Prostate gland (tissue), 2 donors: ENCODE measurements at places on chromosomes 12 and 14. TPM values are rescaled to one million over a fixed set of nuclear protein-coding genes. Genes with fewer than 3 reads are reported as not detected.

GRCh38 chr14:81256289-81256960 lies 35.7 kb upstream of the GTF2A1 start:
- DNase-seq: no peak

DNA sequence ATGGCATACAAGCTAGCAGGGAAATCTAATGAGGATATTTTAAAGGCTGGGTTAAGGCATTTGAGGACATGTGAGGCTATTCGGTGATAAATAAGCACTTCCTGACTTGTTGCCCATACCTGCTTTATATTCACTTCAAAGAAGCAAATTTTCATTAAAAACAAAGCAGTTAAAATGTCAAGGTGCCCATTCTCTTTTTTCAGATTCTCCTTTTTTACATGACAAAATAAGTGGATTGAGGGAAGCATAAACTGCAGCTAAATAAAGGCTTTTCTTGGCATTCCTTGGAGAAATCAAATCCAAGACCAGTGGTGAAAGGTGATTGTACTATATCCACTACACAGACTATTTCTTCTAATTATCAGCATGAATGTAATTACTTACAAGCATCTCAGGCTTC lies 166.9 kb downstream of the PTCSC3 start:
- no peak for DNase-seq

GRCh38 chr14:58198086-58198485 lies 1.9 kb upstream of the ACTR10 start:
- DNase-seq: no peak

- no peak for DNase-seq
Measured at GRCh38 chr14:93105362-93105761, 10.4 kb downstream of the ITPK1 start.

DNA sequence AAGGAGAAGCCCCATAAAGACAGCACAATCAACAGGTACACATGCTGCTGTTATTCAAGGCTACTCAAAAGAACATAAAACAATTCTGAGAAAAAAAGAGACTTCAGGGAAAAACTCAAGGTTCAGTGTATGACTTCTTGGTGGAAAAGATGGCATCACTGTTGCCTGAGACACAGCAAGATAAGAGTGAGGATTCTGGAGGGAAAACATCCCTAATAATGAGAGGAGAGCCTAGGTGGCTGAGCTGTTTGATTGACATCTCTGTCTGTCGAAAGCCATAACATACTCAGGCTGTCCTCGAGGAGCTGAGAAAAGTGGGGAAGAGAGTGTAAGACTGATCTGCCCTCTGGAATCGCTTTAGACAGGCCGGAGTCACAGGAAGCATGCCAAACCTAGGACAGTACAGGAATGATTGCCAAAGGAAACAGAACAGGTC lies 193.4 kb upstream of the AMIGO2 start:
- DNase-seq: no peak

DNA sequence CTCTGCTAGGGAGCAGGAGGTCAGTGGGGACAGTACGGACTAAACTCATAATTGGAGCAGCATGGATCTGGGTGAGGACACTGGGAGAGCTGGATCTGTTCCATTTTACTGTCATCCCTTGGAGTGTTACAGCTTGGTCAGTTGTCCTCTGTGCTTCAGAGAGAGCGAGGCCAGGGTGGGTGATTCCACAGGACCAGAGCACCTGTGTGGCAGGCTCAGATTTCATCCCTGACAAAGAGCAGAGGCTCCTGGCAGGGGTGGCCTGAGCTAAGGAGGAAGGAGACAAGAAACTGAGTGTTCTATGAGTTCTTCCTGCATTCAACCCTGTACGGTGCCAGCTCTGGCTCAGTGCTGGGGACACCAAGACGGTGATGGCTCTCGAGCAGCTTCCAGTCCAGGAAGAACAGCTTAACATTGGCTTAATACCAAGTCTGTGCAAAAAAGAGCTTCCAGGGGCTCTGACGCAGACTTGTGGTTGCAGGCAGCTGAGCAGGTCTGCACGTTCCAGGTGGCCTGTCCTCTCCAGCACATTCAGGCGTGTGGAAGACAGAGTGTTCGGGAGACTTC lies 8.4 kb upstream of the PGF start:
- DNase-seq: peak; percentile 40

DNA sequence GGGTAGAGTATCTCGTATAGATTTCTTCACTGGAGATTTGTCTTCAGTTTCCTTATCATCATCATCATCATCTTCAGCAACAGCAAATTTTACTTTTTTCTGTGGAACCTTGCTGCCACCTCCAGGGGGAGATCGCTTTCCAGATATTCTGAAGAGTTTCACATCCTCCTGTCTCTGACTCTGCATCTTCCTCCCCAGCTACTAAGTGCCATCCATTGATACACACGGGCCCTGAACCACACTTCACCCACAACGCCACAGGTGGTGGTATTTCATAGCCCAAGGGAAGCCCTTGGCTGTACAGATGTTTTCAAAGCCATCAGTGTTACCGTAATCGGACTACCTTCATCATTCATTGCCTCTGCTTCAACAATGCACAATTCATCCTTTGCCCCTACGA lies 82.2 kb downstream of the PPP2R5C start:
- no peak for DNase-seq

GRCh38 chr12:101694297-101694848 lies 3.1 kb upstream of the CHPT1 start:
- DNase-seq: no peak

DNA sequence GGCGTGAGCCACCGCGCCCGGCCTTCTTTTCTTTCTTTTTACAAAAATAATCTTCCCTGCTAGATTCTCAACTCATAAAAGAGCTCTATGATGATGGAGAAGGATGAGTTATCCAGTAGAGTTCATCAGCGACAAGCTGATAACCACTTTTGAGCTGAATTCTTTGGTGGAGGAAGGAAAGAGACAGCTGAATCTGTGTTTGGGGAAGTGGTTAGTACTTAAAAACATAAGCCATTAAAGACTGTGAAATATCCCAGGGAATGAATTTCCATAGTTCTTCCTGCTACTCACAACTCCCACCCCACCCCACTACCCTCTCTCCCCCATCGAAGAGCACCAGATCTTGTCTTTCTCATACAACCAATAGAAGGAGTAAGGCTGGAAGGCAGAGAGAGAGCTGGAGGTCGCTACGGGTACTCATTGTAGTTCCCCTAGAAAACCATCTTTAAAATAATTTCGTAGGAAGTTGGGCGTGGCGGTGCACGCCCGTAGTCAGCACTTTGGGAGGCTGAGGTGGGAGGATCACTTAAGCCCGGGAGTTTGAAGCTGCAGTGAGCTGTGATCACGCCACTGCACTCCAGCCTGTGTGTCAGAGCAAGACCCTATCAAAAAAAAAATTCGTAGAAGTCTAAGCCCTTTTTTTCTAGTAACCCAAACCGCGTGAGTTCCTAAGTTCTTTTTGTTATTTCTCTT lies 647 bp upstream of the ESPL1 start:
- DNase-seq: no peak

DNA sequence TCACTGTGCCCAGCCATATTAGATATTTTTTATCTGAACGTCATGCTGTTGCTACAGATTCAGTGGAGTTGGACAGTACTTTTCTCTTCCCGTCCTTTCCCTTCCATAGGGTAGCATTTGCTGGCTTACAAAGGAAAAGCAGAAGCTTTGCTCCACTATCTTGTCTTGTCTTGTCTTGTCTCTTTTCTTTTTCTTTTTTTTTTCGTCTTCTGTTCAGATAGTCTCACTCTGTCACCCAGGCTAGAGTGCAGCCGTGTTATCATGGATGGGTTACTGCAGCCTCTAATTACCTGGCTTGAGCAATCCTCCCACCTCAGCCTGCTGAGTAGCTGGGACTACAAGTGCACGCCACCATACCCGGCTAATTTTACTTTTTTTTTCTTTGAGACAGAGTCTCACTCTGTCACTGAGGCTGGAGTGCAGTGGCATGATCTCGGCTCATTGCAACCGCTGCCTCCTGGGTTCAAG lies 21.1 kb downstream of the OR10G3 start:
- DNase-seq: no peak

GRCh38 chr12:21690704-21691368 lies 33.2 kb upstream of the LDHB start:
- DNase-seq: no peak

DNA sequence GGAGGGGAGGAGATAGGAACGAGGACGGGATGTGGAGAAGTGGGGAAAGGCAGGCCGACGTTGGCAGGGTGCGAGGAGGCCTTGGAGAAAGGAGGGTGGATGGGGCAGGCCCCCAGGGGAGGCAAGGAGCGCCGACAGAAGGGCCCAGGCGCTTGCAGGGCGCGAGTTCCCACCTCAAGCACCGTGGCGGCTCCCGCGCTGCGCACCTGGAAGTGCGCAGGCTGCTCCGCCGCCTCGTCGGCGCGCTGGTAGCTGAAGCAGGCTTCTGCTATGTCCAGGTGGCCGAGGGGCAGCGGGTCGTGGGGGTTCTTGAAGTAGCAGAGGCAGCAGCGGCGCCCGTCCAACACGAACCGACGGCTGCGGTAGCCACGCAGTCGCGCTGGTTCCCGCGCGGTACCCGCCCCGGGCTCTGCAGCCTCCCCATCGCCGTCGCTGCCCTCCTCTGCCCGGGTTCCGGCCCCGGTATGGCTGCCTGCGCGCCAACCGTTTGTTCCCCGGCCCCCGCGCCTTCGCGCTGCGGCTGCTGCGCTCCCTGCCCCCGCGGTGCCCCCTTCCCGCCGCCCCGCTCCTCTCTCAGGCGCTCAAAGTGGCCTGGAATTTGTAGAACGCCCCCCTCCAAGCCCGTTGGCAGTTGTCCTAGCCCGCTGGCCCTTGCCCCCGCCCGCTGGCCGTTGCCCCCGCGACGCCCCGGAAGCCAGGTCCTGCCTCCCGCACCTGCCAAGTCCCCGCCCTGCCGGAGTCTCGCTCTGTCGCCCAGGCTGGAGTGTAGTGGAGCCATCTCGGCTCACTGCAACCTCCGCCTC lies 1.1 kb upstream of the ACTR6 start:
- DNase-seq: peak; percentile 68

GRCh38 chr14:61599942-61600341 lies 95.4 kb upstream of the HIF1A start:
- DNase-seq: no peak

DNA sequence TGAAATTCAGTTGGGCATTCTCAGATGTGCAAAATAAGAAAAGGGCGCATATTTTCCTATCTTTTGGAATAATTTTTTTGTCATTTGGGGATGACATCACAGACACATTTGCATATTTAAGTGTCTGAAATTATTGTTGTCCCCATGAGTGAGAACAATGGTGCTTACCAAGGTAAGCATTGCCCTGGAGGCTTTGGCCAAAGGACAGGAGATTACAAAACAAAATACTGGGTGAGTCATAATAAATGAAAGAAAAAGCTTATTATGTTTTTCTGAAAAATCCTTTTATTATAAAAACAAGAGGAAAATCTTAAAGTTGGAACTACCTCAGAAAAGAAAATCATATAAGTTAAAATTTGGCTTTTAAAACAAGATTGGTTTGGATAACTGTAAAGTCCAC lies 254.9 kb downstream of the BTG1 start:
- DNase-seq: no peak

DNA sequence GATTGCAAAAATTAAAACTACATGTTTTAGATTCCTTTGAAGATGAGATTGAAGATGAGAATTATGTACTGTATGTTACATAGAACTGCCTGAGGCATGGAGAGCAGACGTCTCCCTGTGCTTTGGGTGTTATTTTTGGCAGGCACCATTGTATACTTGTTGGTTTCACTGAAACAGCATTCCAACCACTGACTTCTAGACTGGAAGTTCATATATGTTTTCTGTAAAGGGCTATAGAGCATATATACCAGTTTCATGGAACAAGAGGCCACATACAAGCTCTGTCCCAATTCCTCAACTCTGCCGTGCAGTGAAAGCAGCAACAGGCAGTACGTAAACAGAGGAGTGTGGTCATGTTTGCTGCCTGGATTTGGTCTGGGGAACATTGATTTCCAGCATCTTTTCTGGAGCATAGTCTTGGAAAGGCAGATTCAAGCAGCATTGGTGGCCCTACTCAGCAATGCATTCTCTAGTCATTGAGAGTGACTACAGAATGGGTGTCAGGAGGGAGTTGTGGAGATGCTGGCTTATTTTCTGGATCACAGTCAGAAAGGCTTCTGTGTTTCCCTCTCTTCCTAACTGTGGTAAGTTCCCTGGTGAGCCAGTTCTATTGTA lies 57.6 kb upstream of the CNTN1 start:
- DNase-seq: no peak

- DNase-seq: peak; percentile 68
Measured at GRCh38 chr14:68977718-68978171, 1.4 kb downstream of the ACTN1 start.

GRCh38 chr12:69106482-69107118 lies 132.8 kb upstream of the CPSF6 start:
- no peak for DNase-seq

DNA sequence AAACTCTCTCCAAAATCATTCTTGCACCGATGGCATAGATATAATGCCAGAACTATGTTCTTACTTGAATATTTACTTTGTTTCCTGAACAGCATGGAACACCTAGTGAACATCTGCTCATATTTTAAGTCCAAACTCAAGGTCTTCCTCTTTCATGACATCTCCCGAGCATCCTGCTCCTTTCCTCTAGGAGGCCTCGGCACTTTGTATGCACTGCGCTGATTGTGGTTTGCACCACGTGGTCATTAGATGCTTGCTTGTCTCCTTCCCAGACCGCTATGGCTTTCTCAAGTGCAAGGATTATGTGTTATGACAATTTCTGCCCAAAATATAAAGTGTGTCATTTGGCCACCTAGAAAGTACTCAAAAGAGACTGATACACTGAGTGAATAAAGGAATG lies 912.0 kb downstream of the GALC start:
- DNase-seq: no peak

- no peak for DNase-seq
Measured at GRCh38 chr12:116532986-116533342, 26.2 kb upstream of the MAP1LC3B2 start.

GRCh38 chr12:51906430-51907082 lies 748 bp upstream of the ACVRL1 start:
- no peak for DNase-seq

- DNase-seq: no peak
Measured at GRCh38 chr12:112514456-112514855, 95.7 kb downstream of the PTPN11 start.

KLRC4 gene
- total RNA-seq: not detected

MYO1H gene
- total RNA-seq: not detected

NTN4 gene
- 79.2 TPM for total RNA-seq

MEG3 gene
- total RNA-seq: 21.9 TPM

RNASE13 gene
- total RNA-seq: 0.57 TPM

RPS6KL1 gene
- total RNA-seq: 15.1 TPM

SYCP3 gene
- not detected for total RNA-seq

KRT72 gene
- not detected for total RNA-seq

PMCH gene
- total RNA-seq: not detected
